ENCODE measurements at places on chromosomes 5 and 9. TPM values are rescaled to one million over a fixed set of nuclear protein-coding genes. Genes with fewer than 3 reads are reported as not detected.

The OR2S2 gene
- total RNA-seq, result 0.06 TPM

The PCDHGB6 gene
- 1.6 TPM for total RNA-seq

The SLCO4C1 gene
- total RNA-seq, result not detected

The MCC gene
- total RNA-seq, result 39.9 TPM

The RFESD gene
- 0.97 TPM for total RNA-seq

The MEGF10 gene
- 0.16 TPM for total RNA-seq

The HTR4 gene
- total RNA-seq, result not detected

The LCN15 gene
- total RNA-seq, result not detected

The TRMT10B gene
- total RNA-seq, result 2.8 TPM

The STC2 gene
- total RNA-seq, result 6.6 TPM

The MARCHF6 gene
- total RNA-seq, result 160 TPM

The GABRA6 gene
- total RNA-seq, result not detected

The OTP gene
- not detected for total RNA-seq

The IL3 gene
- not detected for total RNA-seq

The RFX3 gene
- total RNA-seq, result 12.3 TPM

The FAM151B gene
- 1.9 TPM for total RNA-seq

The FBP2 gene
- total RNA-seq, result not detected

The DRD1 gene
- not detected for total RNA-seq

The WWC1 gene
- total RNA-seq, result 0.31 TPM

The SLC27A6 gene
- not detected for total RNA-seq

The LECT2 gene
- not detected for total RNA-seq

The CYLC2 gene
- total RNA-seq, result not detected

The SHC3 gene
- total RNA-seq, result 0.19 TPM

The SMIM33 gene
- not detected for total RNA-seq

The RAI14 gene
- total RNA-seq, result 453 TPM

The KIF12 gene
- total RNA-seq, result not detected

The CHSY3 gene
- total RNA-seq, result 2.6 TPM

The C5orf52 gene
- not detected for total RNA-seq

The OLFM1 gene
- 25.5 TPM for total RNA-seq

The OR1Q1 gene
- total RNA-seq, result not detected

The CXCL14 gene
- not detected for total RNA-seq

The NR2F1-AS1 gene
- 3.7 TPM for total RNA-seq

The TICAM2 gene
- 0.63 TPM for total RNA-seq

The RANBP6 gene
- total RNA-seq, result 23.3 TPM

The MARCHF3 gene
- total RNA-seq, result 41.4 TPM

The COL15A1 gene
- total RNA-seq, result 28.2 TPM

The QRFP gene
- total RNA-seq, result not detected

The PRSS3 gene
- total RNA-seq, result 3.9 TPM

The LHX3 gene
- not detected for total RNA-seq

The ZNF354B gene
- total RNA-seq, result 5.0 TPM

The PIP5K1B gene
- 0.06 TPM for total RNA-seq

The C5orf46 gene
- total RNA-seq, result not detected

The SEMA5A gene
- 0.31 TPM for total RNA-seq

The MARCOL gene
- total RNA-seq, result not detected

The SLC6A3 gene
- not detected for total RNA-seq

The PDE6A gene
- total RNA-seq, result 0.06 TPM

The CBY3 gene
- not detected for total RNA-seq

The CCL27 gene
- total RNA-seq, result 0.16 TPM

The TXNDC8 gene
- not detected for total RNA-seq

The NRARP gene
- 28.1 TPM for total RNA-seq

The ALAD gene
- total RNA-seq, result 24.0 TPM

The ASS1 gene
- total RNA-seq, result 42.4 TPM

The HSPB3 gene
- not detected for total RNA-seq

The TNFSF8 gene
- not detected for total RNA-seq

The ADGRD2 gene
- total RNA-seq, result under 0.01 TPM

The SPATA9 gene
- not detected for total RNA-seq

The IL5 gene
- not detected for total RNA-seq

The CER1 gene
- total RNA-seq, result not detected

The LRRC19 gene
- not detected for total RNA-seq

The SUSD3 gene
- 0.16 TPM for total RNA-seq

All from bladder microvascular endothelial cell (primary cell).